ENCODE measurements at places on chromosomes 3 and 15. TPM values are rescaled to one million over a fixed set of nuclear protein-coding genes. Genes with fewer than 3 reads are reported as not detected.

- DNase-seq, result peak; percentile 69
Observed at GRCh38 chr3:58899159-58899952, 150.5 kb downstream of the CFAP20DC start.

GRCh38 chr15:58602823-58603222 lies 146.7 kb downstream of the ADAM10 start:
- no peak for DNase-seq

Gene TNNC1
- total RNA-seq, result 8,249 TPM

- no peak for DNase-seq
Observed at GRCh38 chr3:56889131-56889530, 87.4 kb upstream of the ARHGEF3 start.

DNA sequence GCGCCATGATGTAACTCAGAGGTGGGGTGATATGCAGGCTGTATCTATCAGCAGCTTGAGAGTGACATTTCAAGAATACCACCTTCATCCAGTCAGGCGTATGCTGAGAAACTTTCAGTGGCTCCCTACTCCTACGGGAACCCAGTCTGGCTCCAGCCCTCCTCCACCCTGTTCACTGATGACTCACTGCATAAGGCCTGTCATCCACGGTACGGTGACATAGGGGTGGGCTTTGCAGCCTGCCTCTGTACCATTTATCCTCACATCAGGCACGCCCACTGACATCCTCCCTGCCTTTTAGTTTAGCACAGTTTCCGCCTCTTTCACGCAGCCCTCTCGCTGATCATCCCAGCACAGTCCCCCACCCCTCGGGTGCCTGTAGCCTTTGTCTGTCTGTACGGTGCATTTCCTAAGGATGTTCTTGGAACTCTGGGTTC lies 11.7 kb downstream of the PXYLP1 start:
- DNase-seq, result no peak

Gene PEX11A
- 11.6 TPM for total RNA-seq

- no peak for DNase-seq
Observed at GRCh38 chr3:44885618-44886017, 11.2 kb downstream of the TGM4 start.

Gene AMT
- total RNA-seq, result 6.6 TPM

DNA sequence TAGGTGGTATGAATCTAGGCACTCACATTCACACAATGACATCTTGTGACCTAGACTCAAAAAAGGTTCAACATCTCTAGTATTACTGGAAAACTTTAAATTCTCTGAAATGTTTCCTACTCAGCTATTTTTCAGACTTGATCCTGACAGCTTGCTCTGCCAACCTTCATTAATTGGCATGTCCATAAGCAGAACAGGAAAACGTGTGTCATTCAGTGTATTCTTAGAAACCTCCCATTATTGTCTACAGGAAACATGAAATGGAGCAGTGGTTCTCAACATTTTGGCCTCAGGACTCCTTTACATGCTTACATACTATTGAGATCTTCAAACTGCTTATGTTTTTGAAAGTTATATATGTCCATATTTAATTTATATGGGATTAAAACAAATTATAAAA lies 363.2 kb downstream of the NAALADL2 start:
- DNase-seq, result no peak

DNA sequence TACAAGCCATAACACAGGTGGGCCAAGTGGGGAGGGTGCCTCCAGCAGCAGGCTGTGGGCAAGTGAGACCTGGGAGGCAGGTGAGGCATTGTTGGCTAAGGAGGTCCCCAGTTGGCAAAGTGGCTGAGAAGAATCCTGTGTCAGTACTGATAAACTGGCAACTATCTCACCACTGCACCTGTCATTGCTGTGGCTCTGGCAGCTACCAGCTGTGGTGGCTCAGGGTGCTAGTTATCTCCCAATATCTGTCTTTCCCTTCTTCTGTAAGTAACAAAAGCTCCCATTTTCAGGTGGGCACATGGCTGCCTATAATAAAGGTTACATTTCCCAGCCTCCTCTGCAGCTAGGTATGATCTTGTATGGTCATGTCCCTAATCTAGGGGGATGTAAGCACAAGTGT lies 80.6 kb upstream of the RNF7 start:
- no peak for DNase-seq

DNA sequence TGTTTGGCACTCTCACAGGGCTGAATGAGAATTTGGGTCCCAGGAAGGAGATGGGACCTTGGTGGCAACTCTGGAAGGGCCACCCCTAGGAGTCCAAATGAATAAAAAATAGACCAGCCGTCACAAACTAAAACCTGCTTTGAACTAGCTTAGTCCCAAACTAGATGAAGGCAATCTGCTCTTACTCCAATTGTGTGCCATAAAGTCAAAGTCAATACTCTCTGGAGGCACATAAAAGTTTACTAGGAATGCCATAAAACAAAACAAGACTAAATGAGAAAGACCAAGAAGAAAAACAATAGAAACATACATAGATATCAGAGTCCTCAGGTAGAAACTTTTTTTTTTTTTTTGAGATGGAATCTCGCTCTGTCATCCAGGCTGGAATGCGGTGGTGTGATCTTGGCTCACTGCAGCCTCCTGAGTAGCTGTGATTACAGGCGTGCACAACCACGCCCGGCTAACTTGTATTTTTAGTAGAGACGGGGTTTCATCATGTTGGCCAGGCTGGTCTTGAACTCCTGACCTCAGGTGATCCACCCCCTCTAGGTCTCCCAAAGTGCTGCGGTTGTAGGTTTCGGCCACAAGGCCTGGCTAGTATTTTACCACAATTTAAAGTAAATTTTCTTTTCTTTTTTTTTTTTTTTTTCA lies 8.1 kb downstream of the GOLGA6L2 start:
- DNase-seq, result no peak

- no peak for DNase-seq
Observed at GRCh38 chr3:128473180-128473519, 6.5 kb upstream of the DNAJB8 start.

DNA sequence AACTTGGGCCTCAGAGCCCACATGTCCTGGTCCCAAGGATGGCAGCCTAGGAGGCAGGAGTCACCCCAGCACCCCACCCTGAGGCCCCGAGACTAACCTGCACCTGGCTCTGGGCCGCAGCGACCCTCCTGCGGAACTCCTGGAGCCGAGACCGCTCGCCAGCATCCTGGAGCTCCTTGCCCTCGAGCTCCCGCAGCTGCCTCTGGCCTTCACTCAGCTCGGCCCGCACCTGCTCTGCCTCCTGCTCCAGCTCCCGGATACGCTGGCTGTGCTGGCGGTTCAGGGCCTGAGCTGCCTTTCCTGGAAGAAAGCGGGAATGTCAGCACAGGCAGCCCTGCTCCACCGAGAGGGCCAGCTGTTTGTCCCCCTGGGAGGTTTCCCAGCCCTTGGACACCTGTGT lies 13.2 kb downstream of the KIF7 start:
- DNase-seq, result no peak

DNA sequence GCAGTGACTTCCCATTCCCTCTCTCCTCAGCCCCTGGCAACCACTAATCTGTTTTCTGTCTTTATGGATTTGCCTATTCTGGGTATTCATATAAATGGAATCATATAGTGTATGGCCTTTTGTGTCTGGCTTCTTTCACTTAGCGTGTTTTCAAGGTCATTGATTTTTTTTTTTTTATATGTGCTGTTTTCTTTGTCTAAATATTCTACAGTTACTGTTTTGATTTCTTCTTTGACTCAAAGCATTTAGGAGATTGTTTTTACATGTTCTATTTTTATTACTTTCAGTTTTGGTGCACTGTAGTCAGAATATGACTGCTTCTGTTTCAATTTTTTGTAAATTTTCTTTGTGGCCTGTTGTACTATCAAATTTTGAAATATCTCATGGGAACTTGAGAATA lies 71.9 kb upstream of the RNU6-1 start:
- DNase-seq, result no peak

- DNase-seq, result no peak
Observed at GRCh38 chr15:71801935-71802655, 8.3 kb upstream of the NR2E3 start.

Gene ACP3
- 0.79 TPM for total RNA-seq

- DNase-seq, result no peak
Observed at GRCh38 chr15:23566651-23567050, 1.2 kb downstream of the MKRN3 start.

GRCh38 chr3:174710612-174711011 lies 148.5 kb upstream of the NAALADL2 start:
- DNase-seq, result no peak

- DNase-seq, result no peak
Observed at GRCh38 chr3:139353920-139354556, 10.2 kb downstream of the MRPS22 start.
